Renal pelvis (tissue), 12 donors: ENCODE measurements at places on chromosomes 13 and 19.

DNA sequence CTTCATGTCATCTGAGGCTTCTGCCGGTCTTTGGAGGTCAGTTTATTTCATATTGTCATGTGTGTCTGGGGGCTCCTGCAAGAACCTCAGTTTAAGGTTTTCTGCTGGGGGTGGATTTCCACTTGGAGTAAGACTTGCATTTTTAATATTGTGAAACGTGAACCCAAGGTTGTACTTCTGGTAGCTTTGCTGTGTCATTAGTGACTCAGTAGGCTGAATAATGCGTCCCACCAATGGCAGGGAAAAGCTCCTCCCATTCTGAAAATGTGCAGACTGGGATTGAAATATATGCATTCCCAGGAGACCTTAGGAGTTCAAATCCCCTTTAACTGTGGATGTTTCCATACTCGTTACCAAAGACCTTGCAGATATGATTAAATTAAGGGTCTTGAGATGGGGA, 46.2 kb downstream of the ING1 start:
- no peak for DNase-seq

GRCh38 chr19:42216653-42217519, 591 bp downstream of the DEDD2 start:
- DNase-seq, result no peak

DNA sequence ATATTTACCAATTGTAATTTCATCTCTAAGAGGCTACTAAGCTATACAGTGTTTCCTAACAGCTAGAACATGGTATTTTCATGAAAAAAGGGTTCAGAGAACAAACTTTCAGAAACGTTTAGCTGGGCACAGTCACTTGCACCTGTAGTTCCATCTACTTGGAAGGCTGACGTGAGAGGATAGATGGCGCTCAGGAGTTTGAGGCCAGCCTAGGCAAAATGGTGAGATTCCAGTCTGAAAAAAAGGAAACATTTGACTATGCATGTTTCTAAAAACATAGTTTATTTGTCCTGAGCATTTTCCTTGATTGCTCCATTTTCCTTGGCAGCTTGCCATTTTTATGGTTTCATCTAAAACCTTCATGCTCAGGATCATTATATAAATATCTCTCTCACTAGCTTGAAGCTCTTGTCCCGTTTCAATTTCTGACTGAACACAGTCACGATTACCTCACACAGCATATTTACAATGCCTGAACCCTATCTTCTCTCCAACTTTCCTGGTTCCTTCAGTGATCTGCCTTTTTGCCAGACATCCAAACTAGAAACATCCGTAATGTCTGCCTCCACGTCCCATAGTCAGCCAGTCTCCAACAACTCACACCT, 200.8 kb downstream of the RGCC start:
- no peak for DNase-seq

- DNase-seq, result no peak
Measured at GRCh38 chr13:99301056-99301838, 6.0 kb downstream of the GPR183 start.

DNA sequence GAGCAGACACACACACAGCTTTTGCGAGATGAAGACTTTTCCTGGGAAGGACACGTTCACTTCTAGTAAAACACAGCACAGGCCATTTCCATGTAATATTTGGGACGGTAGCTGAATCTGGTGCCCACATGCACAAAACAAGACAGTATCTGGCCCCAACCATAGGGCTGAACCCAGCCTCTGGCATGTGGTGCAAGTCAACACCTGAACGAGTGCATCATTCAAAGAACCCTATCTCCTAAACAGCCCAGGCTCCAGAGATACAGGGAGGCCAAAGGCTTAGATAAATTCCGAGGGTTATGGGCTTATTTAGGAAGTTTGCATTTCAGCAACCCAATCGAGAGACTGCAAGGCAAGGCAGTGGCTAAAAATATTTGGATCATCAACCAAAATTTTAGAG, 2.7 kb upstream of the TFDP1 start:
- DNase-seq, result no peak

- no peak for DNase-seq
Measured at GRCh38 chr19:18390065-18390907, 4.3 kb downstream of the GDF15 start.

- DNase-seq, result peak; percentile 21
Measured at GRCh38 chr19:28485292-28485691, 727.7 kb downstream of the UQCRFS1 start.

GRCh38 chr19:13547102-13547501, 40.8 kb upstream of the CACNA1A start:
- no peak for DNase-seq

GRCh38 chr13:113586661-113587479, 2.3 kb downstream of the TFDP1 start:
- no peak for DNase-seq

DNA sequence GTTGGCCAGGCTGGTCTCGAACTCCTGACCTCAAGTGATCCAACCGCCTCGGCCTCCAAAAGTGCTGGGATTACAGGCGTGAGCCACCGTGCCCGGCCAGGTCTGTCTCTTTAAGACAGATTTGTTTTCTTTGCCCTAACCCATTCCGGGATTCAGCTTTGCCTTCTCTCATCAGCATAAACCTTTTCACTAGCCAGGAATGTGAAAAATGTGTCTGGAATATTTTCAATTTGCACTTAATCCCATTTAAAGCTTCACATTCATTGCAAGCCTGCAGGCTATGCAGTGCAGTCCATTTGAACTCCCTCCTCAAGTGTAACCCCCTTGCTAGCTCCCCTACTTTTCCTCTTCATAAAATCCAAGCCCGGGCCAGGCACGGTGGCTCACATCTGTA, 880 bp upstream of the TMEM160 start:
- DNase-seq, result no peak

DNA sequence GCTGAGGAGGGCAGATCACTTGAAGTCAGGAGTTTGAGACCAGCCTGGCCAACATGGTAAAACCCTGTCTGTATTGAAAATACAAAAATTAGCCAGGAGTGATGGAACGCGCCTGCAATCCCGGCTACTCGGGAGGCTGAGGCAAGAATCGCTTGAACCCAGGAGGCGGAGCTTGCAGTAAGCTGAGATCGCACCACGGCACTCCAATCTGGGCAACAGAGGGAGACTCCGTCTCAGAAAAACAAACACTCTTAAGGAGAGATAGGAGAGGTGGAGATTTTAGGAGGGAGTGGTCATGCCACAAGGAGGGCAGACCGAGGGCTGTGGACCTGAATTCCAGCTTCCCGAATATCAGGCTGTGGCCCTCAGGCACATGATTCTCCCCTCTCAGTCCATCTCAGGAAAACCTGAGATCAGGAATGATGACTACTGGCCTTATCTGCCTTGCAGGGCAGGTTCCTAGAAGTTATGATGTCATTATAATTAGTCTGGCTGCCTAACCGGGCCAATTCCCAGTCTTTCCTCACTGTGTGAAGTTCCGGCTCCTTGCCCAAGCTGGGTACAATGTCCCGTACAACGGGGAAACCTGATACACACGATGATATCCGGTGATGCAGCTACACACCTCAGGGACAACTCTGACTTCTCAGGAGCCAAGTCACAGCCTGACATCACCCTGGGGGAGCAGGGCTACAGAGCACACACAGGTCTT, 2.5 kb downstream of the SLC35E1 start:
- DNase-seq, result no peak

GRCh38 chr19:6230991-6231448, 48.8 kb downstream of the MLLT1 start:
- no peak for DNase-seq
